ENCODE measurements at places on chromosomes 7 and 10.

- no peaks in the 10 kb centered on the region for H3K36me3 ChIP-seq
- no peak for DNase-seq
- no peak overlapping the region for H3K4me3 ChIP-seq
- H3K27ac ChIP-seq = no peak overlapping the region
- H3K27me3 ChIP-seq = no peaks in the 10 kb centered on the region
These were observed 69.7 kb downstream of the CPVL start for GRCh38 chr7:29076631-29077030.

- H3K4me3 ChIP-seq = no peak overlapping the region
- no peaks in the 10 kb centered on the region for H3K27me3 ChIP-seq
- no peak for DNase-seq
- H3K27ac ChIP-seq = peak overlapping the region; percentile 16
- H3K36me3 ChIP-seq = no peaks in the 10 kb centered on the region
These were observed 108.1 kb upstream of the AGR3 start for GRCh38 chr7:16989811-16990413.

DNA sequence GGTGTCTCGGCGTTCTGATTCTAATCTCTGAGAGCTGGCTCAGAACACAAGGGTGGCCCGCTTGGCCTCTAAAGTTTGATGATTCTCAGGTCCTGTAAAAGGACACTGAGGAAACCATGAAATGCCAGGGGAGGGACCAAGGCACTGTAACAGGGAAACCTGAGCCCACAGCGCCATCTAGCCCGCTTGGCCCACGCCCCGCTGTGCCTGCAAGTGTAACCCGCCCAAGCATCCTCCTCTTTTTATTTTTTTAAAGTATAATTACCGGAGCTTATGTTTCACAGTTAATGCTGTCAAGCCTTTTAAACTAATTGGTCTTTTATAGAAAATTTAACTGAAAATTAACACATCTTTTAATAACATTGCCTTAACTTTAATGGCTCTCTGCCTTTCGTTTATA is 734.7 kb downstream of the KCNMA1 start:
- H3K36me3 ChIP-seq = no peaks in the 10 kb centered on the region
- no peaks in the 10 kb centered on the region for H3K27me3 ChIP-seq
- H3K27ac ChIP-seq = no peak overlapping the region
- no peak for DNase-seq
- H3K4me1 ChIP-seq = no peaks in the 10 kb centered on the region
- H3K4me3 ChIP-seq = no peak overlapping the region

- H3K27ac ChIP-seq = no peak overlapping the region
- H3K4me1 ChIP-seq = no peaks in the 10 kb centered on the region
- no peaks in the 10 kb centered on the region for H3K27me3 ChIP-seq
- DNase-seq = no peak
These were observed 137.3 kb downstream of the HECW1 start for GRCh38 chr7:43249823-43250145.

GRCh38 chr7:2151801-2152612 is 80.7 kb downstream of the MAD1L1 start:
- H3K36me3 ChIP-seq = no peaks in the 10 kb centered on the region
- no peaks in the 10 kb centered on the region for H3K4me1 ChIP-seq
- no peak overlapping the region for H3K27ac ChIP-seq
- DNase-seq = no peak
- no peak overlapping the region for H3K4me3 ChIP-seq

GRCh38 chr10:71419002-71419540 is 22.4 kb downstream of the CDH23 start:
- no peak overlapping the region for H3K27ac ChIP-seq
- no peaks in the 10 kb centered on the region for H3K27me3 ChIP-seq
- DNase-seq = no peak
- no peak overlapping the region for H3K4me3 ChIP-seq
- no peaks in the 10 kb centered on the region for H3K4me1 ChIP-seq

DNA sequence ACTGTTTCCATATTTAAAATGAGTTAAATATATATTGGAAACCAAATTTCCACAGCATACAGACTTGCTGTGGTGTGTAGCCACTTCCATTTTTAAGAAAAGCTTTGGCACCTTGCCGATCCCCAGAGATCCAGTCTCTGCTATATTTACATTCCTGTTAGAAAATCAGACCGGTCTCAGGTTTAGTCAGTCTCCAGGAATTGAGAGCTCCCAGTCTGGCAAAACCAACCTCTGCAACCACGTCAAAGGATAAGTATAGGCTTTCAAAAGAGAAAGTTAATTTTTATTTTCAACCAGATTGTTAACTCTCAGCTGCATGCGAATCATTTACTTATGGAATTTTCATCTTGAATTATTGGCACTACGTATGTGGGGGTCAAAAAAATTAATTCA is 28.2 kb downstream of the PUS7 start:
- H3K4me3 ChIP-seq = no peak overlapping the region
- DNase-seq = no peak
- no peak overlapping the region for H3K27ac ChIP-seq
- H3K36me3 ChIP-seq = no peaks in the 10 kb centered on the region

DNA sequence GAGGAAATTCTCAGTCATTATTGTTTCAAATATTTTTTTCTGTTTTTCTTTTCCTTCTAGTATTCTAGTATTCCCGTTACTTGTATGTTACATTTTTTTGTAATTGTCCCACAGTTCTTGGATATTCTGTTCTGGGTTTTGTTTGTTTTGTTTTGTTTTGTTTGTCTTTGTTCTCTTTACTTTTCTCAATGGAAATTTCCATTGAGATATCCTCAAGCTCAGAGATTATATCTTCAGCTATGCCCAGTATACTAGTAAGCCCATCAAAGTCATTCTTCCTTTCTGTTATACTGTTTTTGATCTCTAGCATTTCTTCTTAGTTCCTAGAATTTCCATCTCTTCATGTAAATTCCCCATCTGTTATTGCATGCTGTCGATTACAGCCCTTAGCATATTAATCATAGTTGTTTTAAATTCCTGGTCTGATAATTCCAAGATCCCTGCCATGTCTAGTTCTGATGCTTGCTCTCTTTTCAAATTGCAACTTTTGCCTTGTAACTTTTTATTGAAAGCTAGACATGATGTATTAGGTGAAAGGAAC is 27.8 kb downstream of the GPR37 start:
- H3K36me3 ChIP-seq = no peaks in the 10 kb centered on the region
- H3K4me1 ChIP-seq = no peaks in the 10 kb centered on the region

DNA sequence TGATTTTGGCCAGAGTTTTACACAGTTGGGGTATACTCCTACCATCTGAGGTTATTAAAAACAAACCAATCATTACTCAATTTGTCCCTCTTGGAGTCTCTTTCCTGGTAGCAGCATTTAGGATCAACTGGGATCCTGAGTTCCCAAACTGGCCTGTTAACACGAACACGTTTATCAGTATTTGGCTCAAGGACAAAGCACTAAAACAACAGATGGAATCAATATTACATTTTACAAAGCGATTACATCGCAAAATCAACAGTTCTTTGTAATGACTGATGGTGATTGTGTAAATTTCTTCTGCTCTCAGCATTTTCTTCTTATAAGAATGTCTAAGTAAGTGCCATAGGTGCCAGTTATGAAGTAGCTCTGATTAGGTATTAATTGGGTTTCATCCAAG is 582.9 kb upstream of the ANKRD30A start:
- no peaks in the 10 kb centered on the region for H3K27me3 ChIP-seq
- no peak for DNase-seq
- H3K36me3 ChIP-seq = no peaks in the 10 kb centered on the region
- H3K4me1 ChIP-seq = no peaks in the 10 kb centered on the region
- no peak overlapping the region for H3K4me3 ChIP-seq

DNA sequence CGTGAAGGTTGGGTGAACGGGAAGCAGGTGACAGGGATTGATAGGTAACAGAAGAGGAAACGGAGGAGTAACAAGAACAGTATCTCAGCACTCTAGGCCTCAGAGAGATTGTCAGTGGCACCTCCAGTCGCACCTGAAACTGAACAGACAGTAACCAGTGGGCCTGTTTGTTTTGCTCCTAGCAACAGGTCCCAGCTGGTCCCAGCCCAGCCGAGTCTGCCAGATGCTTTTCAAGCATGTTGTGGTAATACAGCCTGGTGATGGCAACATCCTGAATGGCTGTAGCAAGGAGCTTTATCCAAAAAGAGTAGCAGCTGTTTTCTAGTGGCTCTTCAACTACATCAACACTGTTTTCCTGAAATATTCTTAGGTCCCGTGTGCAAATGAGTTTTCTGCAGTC is 4.7 kb downstream of the CACNB2 start:
- H3K27me3 ChIP-seq = no peaks in the 10 kb centered on the region
- H3K4me1 ChIP-seq = peaks cover 7% of the 10 kb centered on the region
- no peaks in the 10 kb centered on the region for H3K36me3 ChIP-seq
- peak overlapping the region; percentile 89 for H3K27ac ChIP-seq

GRCh38 chr10:48253970-48254657 is 20.4 kb downstream of the FRMPD2 start:
- no peaks in the 10 kb centered on the region for H3K4me1 ChIP-seq
- no peak overlapping the region for H3K4me3 ChIP-seq
- H3K27ac ChIP-seq = no peak overlapping the region
- no peaks in the 10 kb centered on the region for H3K36me3 ChIP-seq
- H3K27me3 ChIP-seq = no peaks in the 10 kb centered on the region

Data from uterus (tissue), 4 donors.